ENCODE measurements at places on chromosomes 7 and 10. TPM values are rescaled to one million over a fixed set of nuclear protein-coding genes. Genes with fewer than 3 reads are reported as not detected.

CPVL gene
- 37.8 TPM for total RNA-seq

NEUROD6 gene
- total RNA-seq, result not detected

TYSND1 gene
- total RNA-seq, result 14.5 TPM

CALU gene
- 239 TPM for total RNA-seq

C1QL3 gene
- total RNA-seq, result not detected

GRCh38 chr7:138072726-138073125, 3.5 kb upstream of the AKR1D1 start:
- no peak overlapping the region for H3K27ac ChIP-seq
- no peaks in the 10 kb centered on the region for H3K27me3 ChIP-seq
- H3K4me3 ChIP-seq, result no peak overlapping the region
- no peaks in the 10 kb centered on the region for H3K4me1 ChIP-seq

GRCh38 chr10:97128516-97129154, 57.1 kb downstream of the SLIT1 start:
- no peaks in the 10 kb centered on the region for H3K4me1 ChIP-seq
- H3K27ac ChIP-seq, result no peak overlapping the region
- H3K27me3 ChIP-seq, result no peaks in the 10 kb centered on the region
- DNase-seq, result no peak

DNA sequence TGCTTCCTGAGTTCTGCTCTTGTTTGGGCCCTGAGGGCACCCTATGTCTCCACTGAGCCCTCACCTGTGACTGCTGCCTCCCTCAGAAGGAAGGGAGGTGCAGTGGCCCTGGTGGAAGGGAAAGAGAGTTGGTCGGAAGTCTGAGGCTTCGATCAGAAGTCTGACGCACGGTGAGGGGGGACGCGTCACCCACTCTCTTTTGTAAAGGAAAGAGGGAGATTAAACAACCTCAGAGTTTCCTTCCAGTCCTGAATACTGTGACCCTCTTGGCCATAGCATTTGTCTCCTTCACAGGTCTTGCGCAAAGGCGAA, 31.4 kb upstream of the TRIM8 start:
- DNase-seq, result no peak
- H3K27me3 ChIP-seq, result no peaks in the 10 kb centered on the region
- H3K36me3 ChIP-seq, result peaks cover 30% of the 10 kb centered on the region
- H3K4me3 ChIP-seq, result no peak overlapping the region

DNA sequence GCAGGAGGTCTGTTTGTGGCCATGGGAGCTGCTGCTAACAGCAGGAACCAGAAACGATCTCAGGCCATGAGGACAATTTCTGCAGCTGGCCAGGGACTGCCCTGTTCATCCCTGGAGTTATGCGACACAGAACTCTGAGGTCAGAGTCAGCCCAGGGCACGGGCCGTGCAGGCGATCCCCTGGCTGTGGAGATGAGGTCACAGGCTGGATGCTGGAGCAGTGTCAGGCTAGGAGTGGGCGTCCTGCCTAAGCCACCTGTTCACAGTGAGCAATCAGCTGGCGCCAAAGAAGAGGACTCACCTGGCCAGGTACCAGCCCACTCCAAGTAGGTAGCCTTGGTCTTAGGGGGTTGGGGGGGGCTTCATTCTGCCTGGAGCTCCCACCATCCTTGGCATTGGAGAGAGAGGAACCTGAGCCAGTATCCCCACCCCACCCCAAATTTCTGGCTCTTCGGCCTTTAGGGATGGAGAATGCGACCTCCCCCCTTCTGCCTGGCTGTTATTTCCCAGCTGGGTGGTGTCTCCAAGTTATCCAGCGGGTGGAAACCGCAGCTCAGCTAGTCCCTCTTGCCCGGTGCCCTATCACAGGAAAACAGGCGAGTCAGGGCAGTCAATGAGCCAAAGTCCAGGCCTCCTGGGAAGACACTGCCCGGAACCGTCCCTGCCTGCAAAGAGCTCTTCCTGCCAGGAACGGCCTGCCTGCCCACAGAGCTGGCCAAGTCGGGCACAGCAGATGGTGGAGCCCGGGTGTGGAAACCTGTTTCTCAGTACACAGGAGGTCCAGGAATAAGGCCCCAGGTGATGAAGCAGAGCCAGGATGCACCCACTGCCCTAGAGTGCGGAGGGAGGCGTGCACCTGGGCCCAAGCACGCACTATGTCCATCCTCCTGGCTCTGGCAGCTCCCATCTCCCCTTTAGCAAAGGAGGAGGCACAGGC, 1.8 kb upstream of the TTYH3 start:
- H3K4me3 ChIP-seq, result no peak overlapping the region
- peaks cover 18% of the 10 kb centered on the region for H3K4me1 ChIP-seq
- no peak overlapping the region for H3K27ac ChIP-seq
- no peaks in the 10 kb centered on the region for H3K27me3 ChIP-seq
- no peaks in the 10 kb centered on the region for H3K36me3 ChIP-seq

DNA sequence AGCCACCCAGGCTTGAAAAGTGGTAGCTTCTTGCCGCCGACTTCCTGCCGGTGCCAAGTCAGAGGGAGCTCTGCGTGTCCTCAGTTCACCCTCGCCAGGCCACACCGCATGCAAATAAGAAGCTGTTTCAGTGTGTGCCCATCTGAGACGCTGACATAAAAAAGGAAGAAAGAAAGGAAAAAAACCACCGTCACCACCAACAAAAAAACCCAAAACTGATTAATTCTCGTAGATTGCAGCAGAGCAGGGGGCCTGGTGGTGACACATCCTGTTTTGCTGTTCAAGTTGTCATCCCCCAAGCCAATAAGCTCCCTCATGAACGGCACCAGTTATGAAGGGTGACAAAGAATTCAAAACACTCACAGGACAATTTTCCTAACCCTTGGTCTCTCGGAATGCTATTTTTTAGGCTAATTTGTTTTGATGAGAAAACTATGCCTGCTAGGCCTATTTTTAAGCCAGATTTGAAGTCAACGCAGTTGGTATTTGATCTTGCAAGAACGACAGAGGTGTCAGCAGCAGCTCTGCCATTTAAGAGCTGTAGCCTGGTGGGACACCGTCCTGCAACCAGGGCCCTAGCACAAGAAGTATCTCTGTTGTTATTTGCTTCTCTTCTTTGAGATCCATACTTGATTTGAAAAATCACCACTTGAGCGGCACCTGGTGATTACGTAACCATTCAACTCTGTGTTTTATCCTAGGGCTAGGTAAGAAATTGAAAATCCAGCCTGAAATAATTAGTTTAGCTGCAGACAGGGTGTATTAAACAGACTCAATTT, 145.6 kb downstream of the PFKFB3 start:
- peaks cover 38% of the 10 kb centered on the region for H3K4me1 ChIP-seq
- no peaks in the 10 kb centered on the region for H3K36me3 ChIP-seq
- peak; percentile 88 for DNase-seq
- H3K27me3 ChIP-seq, result no peaks in the 10 kb centered on the region
- peak overlapping the region; percentile 81 for H3K27ac ChIP-seq

DNA sequence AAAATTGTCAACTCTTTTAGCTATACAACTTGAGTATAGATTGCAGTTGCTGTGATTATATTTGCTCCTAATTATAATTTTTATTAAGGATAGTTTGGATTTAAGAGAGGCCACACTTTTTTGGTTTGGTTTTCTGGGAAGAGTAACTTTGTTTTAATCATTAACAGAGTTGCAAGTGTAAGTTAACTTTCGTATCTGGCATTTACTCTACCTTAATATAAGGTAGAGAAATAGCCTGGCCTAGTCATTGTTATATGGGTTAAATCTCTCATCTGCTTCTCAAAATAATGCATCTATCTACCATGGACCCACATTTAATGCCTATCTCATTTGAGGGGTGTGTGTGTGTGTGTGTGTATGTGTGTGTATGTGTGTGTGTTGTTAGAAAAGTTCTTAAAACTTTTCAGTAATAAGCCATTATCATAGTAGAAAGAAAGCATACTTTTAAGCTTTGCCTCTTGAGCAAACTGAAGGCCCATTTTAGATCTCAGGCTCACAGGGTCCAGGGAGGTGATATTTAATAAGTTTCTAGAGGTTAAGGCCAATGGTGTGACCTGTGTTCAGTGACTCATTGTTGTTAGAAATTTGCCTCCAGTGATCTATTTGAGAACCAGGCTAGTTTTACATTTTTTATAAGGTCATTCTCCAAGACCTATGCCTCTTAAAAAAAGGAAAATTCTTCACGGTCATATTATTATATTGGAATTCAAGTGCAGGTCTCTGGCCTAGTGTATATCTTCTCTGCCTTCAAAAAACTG, 10.9 kb upstream of the TEX47 start:
- DNase-seq, result no peak
- H3K36me3 ChIP-seq, result no peaks in the 10 kb centered on the region
- H3K4me3 ChIP-seq, result no peak overlapping the region
- H3K4me1 ChIP-seq, result no peaks in the 10 kb centered on the region

DNA sequence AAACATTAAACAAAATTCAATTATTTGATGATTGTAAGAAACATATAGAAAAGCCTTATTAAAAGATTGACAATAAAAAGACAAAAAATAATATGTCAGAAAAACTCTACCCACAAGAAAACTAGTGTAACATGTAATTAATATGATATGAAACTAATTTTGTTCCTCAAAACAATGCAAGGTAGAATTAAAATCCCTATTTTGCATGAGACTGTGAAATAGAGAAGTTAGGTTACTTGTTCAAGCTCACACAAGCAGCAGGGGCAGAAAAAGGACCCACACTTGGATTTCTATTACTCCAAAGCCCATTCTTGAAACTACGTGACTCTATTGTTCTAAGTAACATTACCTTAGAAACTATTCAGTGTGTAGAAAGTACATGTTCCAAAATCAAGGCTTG, 96.4 kb downstream of the KCNMA1 start:
- no peaks in the 10 kb centered on the region for H3K36me3 ChIP-seq
- H3K27ac ChIP-seq, result no peak overlapping the region
- peaks cover 10% of the 10 kb centered on the region for H3K27me3 ChIP-seq
- DNase-seq, result no peak

DNA sequence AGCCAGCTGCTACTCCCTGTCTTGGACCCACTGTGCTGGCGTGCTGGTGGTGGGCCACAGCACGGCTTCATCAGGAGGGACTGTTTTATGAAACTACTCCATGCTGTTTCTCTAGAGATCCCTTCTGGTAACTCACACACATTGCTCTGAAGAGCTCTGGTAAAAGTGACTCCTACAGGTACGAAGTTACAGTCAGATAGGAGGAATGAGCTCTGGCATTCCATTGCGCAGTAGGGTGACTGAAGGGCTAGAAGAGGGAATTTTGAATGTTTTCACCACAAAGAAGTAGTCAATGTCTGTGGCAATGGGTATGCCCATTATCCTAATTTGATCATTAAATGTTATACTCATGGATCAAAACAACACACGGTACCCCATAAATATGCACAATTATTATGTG, 609 bp downstream of the MAT1A start:
- no peaks in the 10 kb centered on the region for H3K36me3 ChIP-seq
- no peak overlapping the region for H3K27ac ChIP-seq
- H3K4me3 ChIP-seq, result no peak overlapping the region
- H3K27me3 ChIP-seq, result no peaks in the 10 kb centered on the region
- no peaks in the 10 kb centered on the region for H3K4me1 ChIP-seq
